Activated CD4-positive, alpha-beta T cell treated with anti-CD3 and anti-CD28 coated beads for 36 hours (primary cell): ENCODE measurements at places on chromosomes 11 and 22. TPM values are rescaled to one million over a fixed set of nuclear protein-coding genes. Genes with fewer than 3 reads are reported as not detected.

The TREH gene
- total RNA-seq: not detected

The CHKA gene
- total RNA-seq: 7.5 TPM

The USP47 gene
- 43.3 TPM for total RNA-seq

The GCAT gene
- 21.3 TPM for total RNA-seq

The FAM227A gene
- 0.30 TPM for total RNA-seq

The GLB1L2 gene
- 4.2 TPM for total RNA-seq

The OR10D3 gene
- total RNA-seq: not detected
